ENCODE measurements at places on chromosomes 12 and 14.
A peak's percentile ranks its signal among the peaks of the same experiment; 100 is the strongest.

DNA sequence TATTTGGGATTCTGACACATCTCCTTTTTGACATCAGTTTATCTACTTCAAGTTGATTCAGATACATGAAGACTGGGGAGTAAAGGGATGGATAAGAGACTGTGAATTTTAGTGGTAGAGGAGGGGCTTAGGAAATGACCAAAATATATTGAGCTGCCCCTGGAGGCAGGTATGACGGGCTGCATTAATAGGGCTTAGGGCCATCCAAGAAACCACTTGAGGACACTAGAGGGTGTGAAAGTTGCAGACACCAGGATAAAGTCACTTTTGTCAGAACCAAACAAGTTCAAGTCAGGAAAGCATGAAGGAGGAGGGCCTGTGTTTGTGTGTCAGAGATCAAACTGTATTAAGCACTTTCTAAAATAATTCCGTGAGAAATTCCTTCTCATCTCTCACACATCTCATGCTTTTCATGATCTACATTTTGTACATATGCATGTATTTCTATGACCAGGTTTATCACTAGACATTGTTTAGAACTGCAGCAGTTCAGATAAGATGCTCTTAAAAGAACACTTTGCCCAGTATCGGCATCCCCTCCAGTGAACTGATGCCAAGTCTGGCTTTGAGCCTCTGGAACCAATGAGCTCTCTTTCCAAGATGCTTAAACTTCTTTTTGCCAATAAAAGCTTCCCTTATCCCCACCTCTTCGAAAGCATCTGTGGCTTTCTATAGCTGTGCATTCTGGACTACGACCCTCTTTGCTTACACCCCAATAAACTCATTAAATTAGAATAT lies 136.9 kb downstream of the SLC38A1 start:
- DNase-seq = no peak

- DNase-seq = no peak
Measured at GRCh38 chr12:104672501-104673265, 215.9 kb downstream of the CHST11 start.

DNA sequence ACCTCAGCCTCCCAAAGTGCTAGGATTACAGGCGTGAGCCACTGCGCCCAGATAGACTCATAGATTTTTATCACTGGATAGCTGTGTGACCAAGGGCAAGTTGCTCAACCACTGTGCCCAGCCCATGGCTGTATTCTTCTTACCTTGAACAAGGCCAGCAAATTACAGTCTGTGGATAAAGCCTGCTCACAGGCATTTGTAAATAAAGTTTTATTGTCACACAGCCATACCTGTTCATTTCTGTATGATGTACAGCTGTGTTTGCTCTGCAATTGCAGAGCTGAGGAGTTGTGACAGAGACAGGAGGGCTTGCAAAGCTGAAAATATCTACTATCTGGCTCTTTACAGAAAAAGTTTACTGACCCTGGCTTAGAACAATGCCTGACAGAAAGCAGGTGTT lies 35.2 kb upstream of the LHX5 start:
- no peak for DNase-seq

DNA sequence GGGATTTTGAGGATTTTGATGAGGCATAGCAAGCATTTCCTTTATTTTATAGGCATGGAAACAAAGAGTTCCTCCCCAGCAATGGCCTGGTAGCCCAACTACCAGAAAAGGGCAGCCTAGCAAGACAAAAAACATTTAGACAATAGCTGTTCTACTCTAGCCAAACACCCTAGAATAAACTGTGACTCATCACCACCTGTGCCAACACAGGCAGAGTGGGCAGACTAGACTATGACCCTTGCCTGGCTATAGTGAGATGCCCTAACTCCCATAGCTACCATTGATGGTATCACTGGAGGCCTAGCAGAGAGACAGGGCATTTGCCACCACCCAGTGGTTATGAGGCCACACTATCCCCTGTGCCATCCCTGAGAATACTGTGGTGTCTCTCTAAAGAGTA lies 15.5 kb upstream of the CCER1 start:
- no peak for DNase-seq

DNA sequence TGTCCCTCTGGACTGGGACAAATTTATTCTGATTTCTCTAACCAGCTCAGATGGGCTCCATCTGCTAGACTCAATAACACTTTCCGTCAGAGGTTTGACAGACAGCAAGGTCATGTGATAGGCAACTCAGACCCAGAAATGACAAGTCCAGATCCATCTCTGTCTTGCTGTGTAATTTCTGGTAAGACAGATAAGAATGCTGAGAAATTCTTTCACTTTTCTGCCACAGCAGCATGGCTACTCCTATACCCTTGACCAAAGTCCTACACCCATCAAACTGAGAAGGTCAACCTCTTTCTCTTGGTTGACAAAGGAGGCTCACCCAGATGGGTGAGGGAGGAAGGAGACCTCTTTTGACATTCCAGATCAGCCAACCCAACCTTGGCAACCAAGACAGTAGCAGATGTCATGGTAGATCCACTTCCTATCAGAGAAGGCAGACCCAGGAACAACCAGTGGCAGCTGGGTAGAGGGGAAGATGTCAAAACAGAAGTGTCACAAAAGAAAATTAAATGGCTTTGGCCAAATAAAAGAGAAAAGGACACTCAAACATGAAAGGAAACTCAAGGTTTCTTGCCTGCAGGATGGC lies 36.9 kb upstream of the PRKAB1 start:
- no peak for DNase-seq

GRCh38 chr14:92945959-92946846 lies 23.3 kb downstream of the CHGA start:
- no peak for DNase-seq

DNA sequence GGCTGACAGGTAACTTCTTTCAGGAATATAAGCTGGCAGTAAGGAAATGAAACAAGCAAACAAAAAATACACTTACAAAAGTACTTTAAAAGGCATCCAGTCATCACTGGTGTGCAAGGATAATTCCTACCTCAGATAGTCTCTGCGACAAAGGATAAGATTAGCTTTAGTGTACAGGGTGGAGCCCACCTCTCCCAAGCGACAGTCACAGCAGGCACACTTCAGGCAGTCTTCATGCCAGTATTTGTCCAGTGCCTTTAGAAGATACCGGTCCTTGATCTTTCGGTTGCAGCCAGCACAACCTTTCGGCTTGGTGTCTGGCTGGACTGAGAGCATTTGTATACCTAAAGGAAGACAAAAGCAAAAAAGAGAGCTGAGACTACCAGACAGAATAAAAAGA lies 5.4 kb downstream of the LMO3 start:
- DNase-seq = no peak

- peak; percentile 17 for DNase-seq
Measured at GRCh38 chr14:69685218-69685616, 73.8 kb downstream of the SUSD6 start.

DNA sequence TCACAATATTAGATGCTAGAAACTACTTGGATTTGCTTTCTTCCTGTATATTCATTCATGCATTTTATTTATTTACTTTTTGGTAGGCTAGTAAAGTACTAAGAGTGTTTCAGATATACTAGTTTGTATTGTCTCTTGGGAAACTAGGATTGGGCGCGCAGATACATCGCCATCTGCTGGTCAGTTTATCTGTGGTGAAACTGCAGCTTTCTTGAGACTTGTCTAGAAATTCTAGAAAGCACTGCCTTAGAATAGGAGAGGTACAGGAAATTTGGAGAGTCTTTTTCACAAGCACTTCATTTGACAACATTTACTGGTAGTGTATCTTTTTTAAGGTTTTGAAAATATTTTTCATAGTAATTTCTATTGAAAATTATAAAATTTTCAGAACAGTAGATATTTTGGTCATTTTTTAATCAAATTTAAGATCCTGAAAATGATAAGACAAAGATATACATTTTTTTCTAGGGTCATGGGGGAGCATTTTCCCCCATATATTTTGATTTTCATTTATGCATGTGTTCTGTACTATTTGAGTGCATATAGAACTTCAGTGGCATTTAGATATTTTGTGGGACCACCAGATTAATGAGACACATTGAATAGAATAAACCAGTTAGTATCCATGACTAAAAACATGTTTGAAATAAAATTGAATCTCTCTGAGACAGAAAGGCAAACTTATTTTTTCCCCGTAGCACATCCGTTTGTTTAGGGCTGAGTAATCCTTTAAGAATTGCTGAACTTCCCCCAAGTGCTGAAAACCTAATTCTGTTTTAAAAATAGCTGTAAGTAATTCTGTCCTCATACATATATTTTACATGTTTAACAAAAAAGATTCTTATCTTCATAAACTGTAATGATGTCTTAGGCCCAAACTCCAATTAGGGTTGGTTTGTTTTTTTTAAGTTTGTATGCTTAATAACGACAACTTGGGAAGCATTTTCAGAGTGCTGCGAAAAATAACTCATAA lies 44.5 kb downstream of the SLC38A6 start:
- DNase-seq = no peak

- DNase-seq = no peak
Measured at GRCh38 chr14:63404906-63405305, 86.2 kb upstream of the GPHB5 start.

GRCh38 chr14:96357216-96357615 lies 5.9 kb downstream of the ATG2B start:
- no peak for DNase-seq

- no peak for DNase-seq
Measured at GRCh38 chr14:54047645-54048308, 91.2 kb upstream of the BMP4 start.

GRCh38 chr12:94049718-94050117 lies 98.7 kb upstream of the PLXNC1 start:
- no peak for DNase-seq

DNA sequence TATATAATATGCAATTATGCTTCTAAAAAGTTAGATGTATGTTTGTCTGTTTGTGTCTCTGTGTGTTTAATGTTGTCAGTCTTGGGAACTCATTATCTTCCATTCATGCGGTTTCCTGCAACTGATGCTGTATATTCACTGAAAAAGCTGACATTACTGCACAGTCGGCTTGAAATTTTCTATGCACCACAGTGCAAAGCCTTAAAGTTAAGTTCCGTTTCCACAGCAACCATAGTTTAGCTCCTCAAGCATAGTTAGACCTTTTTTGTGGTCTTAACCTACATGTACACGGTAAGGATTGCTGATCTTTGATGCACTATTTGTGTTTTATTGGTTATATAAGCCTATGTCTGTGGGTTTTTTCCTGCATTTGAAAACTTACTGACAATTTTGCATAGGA lies 309.4 kb downstream of the KCNC2 start:
- DNase-seq = no peak

DNA sequence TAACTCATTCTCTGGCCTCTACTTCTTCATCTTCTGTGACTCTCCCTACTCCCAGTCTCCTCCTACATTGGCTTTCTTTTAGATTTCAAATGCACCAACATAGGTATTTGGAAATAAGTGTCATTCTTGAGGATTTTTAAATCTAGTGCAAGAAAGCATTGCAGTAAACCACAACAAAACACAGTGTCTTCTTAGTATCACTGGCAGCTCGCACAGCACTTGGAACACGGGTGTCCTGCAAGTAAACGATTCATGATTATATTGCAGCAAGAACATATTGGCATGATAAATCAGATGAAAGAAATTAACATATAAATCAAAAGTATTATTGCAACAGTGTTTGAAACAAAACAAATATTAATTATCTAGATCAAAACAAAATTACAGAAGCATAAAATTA lies 45.6 kb downstream of the MAGOHB start:
- no peak for DNase-seq

GRCh38 chr14:81269100-81269978 lies 48.6 kb upstream of the GTF2A1 start:
- no peak for DNase-seq

GRCh38 chr12:70955415-70955814 lies 34.9 kb upstream of the PTPRR start:
- no peak for DNase-seq

- DNase-seq = no peak
Measured at GRCh38 chr12:20050221-20050620, 318.1 kb upstream of the PDE3A start.

GRCh38 chr14:80940146-80940545 lies 1.4 kb downstream of the CEP128 start:
- no peak for DNase-seq

- no peak for DNase-seq
Measured at GRCh38 chr12:124727264-124727800, 136.3 kb downstream of the SCARB1 start.

- no peak for DNase-seq
Measured at GRCh38 chr14:90632871-90633270, 183.4 kb downstream of the TTC7B start.

DNA sequence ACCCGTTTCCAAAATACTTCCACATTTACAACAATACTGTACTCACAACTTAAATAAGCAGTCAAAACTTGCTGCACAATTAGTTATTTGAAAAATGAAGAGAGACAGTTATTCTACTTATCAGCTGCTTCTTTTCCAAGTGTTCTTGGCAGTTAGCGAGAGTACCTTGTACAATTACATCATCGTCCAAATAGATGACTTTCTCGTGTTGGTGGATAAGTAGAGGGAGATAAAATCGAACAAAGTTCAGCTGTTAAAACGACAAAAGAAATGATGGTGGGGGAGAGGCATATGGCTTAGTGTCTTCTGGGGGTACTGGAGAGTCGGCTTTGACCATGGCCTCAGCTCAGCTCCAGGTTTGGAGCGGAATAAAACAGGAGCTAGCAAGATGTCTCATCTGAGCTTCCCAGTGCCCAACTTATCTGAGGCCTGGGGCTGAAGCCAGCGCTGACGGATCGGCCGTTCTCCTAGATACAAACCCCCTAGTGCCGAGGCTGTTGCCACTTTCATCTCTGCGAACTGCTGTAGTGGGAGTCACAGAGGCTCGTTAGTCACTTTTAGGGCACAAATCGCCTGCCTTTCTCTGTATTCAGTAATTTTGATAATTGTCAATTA lies 31.7 kb downstream of the TDG start:
- DNase-seq = no peak

DNA sequence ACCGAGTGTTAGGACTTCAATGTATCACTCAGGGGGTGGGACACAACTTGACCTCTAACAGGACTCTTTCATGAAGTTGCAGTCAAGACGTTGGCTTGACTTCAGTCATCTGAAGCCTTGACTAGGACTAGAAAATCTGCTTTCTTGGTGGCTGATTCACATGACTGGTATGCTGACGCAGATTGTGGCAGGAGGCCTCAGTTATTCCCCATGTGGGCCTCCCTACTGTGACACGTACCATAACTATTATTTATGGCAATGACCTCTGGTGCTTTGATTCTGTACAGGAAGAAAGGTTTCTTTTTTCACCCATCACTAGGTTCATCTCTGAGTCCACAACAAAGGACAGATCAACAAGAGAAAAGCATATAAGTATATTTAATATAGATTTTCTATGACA lies 270.4 kb downstream of the NEDD1 start:
- no peak for DNase-seq

GRCh38 chr12:107064687-107065086 lies 28.7 kb downstream of the CRY1 start:
- DNase-seq = no peak

DNA sequence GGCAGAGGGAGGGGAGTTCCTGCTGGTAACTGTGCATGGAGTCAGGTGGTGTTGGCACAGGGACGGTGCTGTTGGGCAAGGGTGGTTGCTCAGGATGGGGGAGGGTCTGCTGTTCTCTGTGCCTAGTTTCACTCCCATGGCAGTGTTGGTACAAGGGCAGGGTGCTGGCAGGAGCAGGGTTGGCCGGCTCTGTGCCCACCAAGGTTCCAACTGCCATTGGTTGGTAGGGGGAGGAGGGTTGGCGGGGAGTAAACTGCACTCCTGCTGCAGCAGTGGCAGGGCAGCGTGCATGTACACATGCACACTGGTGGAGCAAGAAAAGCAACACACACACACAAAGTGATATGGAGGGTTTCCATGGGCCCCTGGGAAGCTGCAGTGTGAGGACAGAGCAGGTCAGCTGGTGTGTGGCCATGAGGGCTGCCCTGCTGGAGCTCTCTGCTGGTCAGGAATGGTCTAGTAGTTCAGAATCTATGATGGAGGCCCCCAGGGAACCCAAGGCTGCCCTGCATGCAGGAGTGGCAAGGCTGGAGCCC lies 269.9 kb upstream of the MGAT4C start:
- DNase-seq = no peak
